ENCODE measurements at places on chromosomes 1 and 21.

- DNase-seq, result peak; percentile 84
Measured at GRCh38 chr1:32200226-32201010, at the start of gene CCDC28B. CCDC28B (plus strand) TSS chr1:32200595; CDS start chr1:32201936, 1,341 bp downstream.

DNA sequence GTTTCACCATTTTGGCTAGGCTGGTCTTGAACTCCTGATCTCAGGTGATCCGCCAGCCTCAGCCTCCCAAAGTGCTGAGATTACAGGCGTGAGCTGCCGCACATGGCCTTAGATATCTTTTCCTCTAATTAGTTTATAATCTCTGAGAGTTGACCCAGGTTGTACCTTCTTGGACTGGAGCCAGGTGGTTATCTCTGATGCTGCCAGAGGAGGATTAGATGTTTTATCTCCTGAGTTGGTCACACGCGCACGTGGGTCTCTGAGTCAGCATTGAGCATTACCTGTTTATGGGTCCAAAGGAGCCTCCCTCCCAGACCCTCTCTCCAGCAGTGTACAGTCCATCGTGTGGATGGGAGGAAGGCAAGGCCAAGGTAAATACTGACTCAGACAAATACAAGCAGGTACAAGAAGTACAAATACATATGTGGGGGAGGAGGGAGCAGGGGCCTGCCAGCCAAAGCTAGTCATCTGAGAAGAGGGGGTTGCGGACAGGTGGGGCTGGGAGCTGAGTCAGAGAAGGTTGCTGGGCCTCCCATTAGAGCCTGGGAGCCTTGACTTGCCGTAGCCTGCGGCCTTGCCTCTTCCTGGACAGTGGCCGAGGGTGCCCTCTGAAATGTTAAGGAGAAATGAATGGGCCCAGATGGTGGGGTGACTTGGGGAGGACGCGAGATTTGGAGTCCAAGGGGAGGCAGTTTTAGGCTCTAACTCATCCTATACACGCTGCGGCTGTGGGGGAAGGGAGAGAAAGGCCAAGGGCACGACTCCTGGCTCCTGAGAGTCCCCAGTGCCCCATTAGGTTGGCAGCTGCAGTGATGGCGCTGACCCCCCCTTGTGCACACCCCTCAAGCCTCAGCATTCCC is 13.1 kb downstream of the IL6R start:
- DNase-seq, result no peak

GRCh38 chr1:30195424-30196134 is 527.8 kb downstream of the MATN1 start:
- no peak for DNase-seq

GRCh38 chr1:27577504-27578188 is 26.3 kb downstream of the AHDC1 start:
- DNase-seq, result no peak

DNA sequence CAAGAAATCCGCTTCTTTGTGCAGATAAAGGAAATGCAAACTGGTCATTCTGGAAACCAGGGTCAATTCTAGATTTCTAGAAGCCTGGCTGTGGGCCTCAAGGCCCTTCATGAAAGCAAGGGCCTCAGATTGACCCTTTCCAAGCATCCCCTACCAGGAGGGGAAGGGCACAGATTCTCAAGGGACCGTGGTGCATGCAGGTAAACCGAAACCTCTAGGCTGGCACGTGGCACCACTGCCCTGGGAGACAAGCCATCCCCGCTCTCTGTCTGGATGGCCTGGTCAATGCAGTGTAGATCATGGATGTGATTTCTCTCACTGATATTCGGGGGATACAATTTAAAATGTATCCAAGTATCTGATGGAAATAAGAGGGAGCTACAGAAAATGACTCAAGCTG is 69.4 kb downstream of the TOMM20 start:
- DNase-seq, result no peak

DNA sequence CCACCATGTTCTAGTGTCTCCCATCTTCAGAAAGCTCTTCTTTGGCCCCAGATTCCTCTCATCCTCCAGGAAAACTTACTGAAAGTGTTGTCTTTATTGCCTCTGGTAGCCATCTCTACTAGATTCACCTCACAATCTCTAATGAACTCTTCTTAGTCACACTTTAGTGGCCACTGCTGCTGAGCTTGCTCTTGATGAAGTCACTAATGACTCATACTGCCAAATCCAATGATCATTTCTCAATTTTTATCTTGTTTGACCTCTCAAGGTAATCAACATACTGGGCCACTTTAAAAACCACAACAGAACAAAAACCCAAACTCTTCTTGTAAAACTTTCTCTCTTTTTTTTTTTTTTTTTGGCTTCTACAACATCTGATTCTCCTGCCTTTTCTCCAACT is 196.4 kb downstream of the LHX8 start:
- no peak for DNase-seq

DNA sequence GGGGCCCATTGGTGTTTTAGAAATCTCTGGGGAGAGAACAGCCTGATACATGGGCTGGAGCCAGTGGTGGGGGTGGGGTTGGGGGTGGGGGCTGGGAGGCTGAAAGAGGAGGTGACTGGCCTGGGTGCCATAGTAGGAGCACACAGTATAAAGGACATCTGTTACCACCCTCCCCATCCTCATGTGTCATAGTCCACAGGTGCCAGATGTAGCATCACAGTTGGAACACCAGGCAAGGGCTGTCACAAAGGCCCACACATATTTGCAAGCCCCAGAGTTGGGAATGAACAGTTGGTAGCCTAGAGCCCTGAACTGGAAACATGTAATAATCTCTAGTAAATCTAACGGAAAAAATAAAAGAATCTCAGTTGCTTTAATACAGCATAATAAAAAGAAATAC is 55.1 kb upstream of the CR2 start:
- DNase-seq, result no peak

DNA sequence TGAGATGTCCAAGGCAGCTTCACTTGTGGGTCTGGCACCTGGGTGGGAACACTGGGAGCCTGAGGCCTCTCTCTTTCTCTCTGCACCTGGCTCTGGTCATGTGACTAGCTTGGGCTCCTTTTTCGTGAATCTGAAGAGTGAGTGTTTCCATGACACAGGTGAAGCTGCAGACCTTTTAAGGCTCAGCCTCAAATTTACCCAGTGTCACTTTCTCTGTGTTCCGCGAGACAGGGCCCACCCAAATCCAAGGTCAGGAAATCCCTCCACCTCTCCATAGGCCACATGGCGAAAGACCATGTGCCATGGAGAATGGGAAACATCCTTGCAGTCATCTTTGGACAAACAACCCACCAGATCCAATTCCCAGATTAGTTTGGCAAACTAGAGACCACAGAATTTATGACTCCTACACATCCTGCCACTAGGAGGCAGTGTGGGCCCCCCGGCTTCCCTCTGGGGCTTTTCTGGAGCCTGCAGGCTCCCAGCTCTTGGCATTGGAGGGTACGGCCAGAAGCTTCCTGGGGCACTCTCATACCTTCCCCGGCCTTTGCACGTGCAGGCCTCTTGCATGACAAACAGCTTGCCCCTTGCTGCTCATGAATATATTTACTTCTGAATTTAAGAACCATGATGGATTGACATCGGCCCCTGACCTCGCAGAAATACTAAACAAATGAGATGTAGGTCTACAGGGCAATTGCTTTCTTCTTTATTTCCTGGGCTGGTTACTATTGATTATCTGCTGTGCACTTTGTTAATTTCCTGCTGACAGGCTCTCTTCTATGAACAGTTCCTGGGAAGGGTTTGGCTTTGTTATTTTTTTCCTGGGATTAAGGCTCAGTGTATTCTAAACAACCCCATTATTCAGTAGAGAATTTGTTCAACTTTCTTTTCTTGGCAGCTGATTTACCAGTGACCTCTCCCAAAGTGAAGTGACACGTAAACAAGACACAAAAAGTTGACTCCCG is 180.7 kb downstream of the KAZN start:
- no peak for DNase-seq

Data from HAP-1 (cell line).